ENCODE measurements at places on chromosomes 3 and 15. TPM values are rescaled to one million over a fixed set of nuclear protein-coding genes. Genes with fewer than 3 reads are reported as not detected.

GRCh38 chr3:184110316-184110725 lies 13.5 kb downstream of the HTR3E start:
- DNase-seq: no peak

DNA sequence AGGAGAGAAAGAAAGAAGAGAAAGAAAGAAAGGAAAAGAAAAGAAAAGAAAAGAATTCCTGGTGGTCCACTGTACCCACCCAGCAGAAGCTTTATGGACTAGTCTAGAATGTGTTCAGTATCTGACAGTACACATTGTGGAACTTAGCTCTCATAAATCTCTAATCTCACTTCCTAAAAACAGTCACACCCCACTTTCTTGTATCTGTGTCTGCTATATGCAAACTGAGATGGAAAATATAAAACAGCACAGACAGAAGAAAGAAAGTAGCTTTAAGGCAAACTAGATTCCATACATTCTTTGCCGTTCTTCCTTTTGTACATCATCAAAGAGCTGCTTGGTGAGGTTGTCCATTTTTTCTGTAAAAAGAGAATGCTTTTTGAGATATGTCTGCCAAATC lies 41.1 kb upstream of the GNB5 start:
- DNase-seq: no peak

GRCh38 chr3:35439663-35440062 lies 199.7 kb upstream of the ARPP21 start:
- no peak for DNase-seq

DNA sequence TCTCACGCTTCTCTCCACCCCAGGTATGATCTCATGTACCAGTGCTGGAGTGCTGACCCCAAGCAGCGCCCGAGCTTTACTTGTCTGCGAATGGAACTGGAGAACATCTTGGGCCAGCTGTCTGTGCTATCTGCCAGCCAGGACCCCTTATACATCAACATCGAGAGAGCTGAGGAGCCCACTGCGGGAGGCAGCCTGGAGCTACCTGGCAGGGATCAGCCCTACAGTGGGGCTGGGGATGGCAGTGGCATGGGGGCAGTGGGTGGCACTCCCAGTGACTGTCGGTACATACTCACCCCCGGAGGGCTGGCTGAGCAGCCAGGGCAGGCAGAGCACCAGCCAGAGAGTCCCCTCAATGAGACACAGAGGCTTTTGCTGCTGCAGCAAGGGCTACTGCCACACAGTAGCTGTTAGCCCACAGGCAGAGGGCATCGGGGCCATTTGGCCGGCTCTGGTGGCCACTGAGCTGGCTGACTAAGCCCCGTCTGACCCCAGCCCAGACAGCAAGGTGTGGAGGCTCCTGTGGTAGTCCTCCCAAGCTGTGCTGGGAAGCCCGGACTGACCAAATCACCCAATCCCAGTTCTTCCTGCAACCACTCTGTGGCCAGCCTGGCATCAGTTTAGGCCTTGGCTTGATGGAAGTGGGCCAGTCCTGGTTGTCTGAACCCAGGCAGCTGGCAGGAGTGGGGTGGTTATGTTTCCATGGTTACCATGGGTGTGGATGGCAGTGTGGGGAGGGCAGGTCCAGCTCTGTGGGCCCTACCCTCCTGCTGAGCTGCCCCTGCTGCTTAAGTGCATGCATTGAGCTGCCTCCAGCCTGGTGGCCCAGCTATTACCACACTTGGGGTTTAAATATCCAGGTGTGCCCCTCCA lies 19.1 kb downstream of the TYRO3 start:
- DNase-seq: no peak

DNA sequence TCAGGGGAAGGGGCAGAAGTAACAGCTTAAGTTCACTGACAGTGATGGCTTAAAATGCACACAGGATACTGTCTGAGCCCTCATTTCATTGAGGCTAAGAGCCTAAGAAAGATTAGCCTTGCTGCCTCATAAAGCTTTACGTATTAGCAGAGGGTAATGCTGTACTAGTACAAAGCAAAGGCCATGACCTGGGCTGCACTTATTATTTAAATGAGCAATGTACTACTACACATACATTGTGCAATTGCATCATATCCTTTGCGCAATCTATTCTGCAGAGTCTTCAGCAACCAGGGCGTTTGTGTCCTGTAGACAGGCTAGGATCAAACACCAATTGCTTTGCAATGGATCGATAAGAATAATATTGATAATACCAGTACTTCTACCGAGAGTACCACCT lies 221.8 kb downstream of the TPRG1 start:
- no peak for DNase-seq

- DNase-seq: no peak
Observed at GRCh38 chr15:38954090-38954489, 389.5 kb upstream of the RASGRP1 start.

DNA sequence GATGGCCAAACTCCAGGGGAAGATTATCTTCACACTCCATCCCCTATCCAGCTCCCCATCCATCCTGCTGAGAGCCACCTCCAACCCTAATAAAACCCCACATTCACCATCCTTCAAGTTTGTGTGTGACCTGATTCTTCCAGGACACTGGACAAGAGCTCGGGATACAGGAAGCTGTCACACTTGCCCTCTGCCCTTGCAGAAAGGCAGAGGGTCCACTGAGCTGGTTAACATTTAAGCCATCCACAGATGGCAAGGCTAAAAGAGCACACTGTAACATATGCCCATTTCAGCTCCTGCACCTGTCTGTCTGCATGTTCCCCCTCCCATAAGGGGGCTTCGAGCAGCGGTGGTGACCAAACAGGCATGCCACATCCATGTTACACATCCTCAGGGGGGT lies 29.8 kb downstream of the SETMAR start:
- DNase-seq: no peak

DNA sequence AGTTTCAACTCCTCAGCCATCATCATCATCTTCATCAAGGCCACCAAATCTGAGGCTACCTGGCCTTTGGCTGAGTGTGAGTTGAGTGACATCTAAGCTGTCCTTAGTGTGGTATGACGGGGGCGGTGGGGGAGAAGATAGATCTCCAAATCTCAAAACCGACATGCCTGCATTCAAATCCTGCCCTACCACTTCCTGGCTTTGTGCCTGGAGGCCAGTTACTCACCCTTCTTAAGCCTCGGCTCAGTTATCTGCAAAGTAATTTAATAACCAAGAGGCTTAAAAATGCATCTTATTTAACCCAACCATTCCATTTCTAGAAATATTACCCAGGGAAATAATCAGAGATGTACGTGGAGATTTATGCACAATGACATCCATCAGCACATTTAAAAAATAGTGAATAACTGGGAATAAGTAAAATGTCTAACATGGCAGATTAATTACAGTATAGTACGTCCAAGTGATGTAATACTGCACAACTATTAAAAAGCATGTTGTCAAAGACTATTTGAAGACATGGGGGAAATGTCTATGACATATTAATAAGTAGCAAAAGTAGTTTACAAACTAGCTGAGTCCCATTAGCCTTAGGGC lies 167.4 kb downstream of the NTRK3 start:
- DNase-seq: no peak

GRCh38 chr3:110608566-110608965 lies 463.1 kb upstream of the NECTIN3 start:
- DNase-seq: no peak

The FAM81A gene
- total RNA-seq: 2.3 TPM

The KNG1 gene
- total RNA-seq: not detected

The FANCD2 gene
- 3.7 TPM for total RNA-seq

The TARS3 gene
- 25.3 TPM for total RNA-seq
